ENCODE measurements at places on chromosomes 4 and X. TPM values are rescaled to one million over a fixed set of nuclear protein-coding genes. Genes with fewer than 3 reads are reported as not detected.

GPC4 gene
- 0.26 TPM for total RNA-seq

LINC00632 gene
- 0.53 TPM for total RNA-seq

DAPP1 gene
- total RNA-seq = 31.3 TPM

POU4F2 gene
- total RNA-seq = not detected

SLC26A1 gene
- total RNA-seq = under 0.01 TPM

GRCh38 chr4:123343400-123344041, 53.1 kb upstream of the SPRY1 start:
- DNase-seq = no peak

GRCh38 chr4:101604976-101605375, 185.6 kb upstream of the BANK1 start:
- DNase-seq = no peak

GRCh38 chr4:146243141-146243882, 29.0 kb downstream of the REELD1 start:
- peak; percentile 42 for DNase-seq

DNA sequence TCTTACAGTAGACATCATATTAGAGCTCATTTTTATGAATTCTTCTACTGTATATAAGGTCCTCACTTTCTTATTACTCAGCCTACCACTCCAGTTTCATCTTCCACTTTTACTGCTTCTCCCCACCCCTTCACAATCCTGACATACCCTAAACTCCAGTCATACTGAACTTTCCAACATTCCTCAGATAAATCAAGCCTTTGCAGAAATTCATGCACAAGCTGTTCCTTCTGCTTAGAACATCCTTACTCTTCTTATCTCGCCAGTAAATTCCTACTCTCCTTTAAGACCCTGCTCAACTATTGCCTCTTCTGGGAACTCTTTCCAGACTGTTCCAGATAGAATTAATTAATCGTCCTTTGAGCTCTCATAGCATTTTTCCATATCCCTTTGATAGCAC, 24.8 kb downstream of the RTL9 start:
- DNase-seq = no peak

DNA sequence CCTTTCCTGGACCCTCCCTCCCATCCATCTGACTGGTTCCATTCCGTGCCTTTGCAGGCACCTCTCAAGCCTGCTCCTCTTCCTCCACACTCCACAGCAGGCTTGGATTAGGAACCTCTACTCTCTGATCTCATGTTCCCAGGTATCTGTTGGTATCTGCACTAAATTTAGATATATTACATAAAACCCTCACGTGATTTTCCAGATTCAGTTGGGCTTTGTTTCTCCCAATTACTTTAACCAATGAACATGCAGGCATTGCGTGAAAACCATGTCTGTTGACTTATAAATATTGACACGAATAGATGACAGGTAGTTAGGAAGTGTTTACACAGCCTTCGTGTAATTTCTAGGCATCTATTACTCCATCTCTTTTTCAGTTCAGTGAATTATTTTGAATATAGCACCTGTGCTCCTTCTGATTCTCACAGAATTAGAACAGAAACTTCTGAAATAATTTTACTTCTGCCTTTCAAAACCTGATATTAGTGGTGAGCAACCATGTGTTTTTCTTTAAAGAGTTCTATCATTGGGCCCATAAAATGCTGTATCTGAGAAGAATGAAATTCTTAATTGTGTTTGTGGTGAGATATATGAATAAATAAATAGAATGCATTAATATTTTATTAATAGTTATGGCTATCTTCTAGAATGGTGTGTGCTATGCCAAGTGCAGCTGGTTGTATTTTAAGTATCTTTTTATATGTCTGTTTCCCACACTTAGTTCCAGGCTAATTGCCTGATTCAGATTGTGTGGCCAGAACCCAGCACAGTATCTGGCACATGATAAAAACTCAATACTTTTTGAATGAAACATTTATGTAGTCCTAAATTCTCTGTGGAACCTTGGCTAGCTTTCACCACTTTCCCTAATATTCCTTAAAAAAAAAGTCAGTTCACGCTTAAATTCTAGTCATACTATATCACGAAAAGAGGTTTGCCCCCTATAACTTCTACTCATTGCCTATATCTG, 304.8 kb downstream of the QDPR start:
- DNase-seq = no peak

DNA sequence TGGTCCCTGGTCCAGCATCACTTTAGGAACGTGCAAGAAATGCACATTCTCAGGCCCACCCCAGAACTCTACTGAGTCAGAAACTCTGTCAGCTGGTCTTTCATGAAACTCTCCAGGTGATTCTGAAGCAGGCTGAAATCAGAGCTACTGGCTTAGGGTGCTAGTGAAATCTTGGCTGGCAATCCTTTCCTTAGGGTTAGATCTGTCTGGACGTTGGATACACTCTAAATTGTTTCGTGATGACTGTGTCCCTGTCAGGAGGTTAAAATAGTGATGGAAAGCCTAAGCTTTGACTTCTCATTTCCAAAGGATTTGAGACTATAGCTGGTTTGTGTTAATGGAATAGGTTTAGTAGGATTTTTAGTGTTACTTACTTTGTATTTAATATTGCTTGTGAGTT, 99.1 kb downstream of the ARHGAP10 start:
- peak; percentile 89 for DNase-seq

GRCh38 chrX:11555759-11556158, 110.0 kb downstream of the ARHGAP6 start:
- peak; percentile 34 for DNase-seq

- no peak for DNase-seq
These were observed 1.7 kb upstream of the SLC2A9 start for GRCh38 chr4:10023050-10023419.

DNA sequence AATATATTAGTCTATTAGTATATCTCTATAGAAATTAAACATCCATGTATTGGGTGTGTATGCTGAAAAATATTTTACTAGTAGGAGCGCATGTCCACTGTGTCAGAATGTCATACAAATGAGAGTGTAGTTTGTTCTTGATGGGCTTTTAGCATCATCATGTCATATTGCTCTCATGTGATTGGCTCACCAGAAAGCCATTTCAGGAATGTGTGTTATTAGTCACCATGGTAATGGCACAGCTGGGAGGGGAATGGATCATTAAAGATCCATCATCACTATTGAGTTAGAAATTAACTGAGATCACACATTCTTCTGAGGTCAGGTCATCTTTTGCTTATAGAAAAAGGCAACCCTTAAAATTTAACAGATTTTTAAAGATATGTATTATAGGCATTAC, 77.3 kb downstream of the PHEX start:
- DNase-seq = peak; percentile 79

GRCh38 chr4:165711436-165711835, 161.6 kb upstream of the TLL1 start:
- no peak for DNase-seq

GRCh38 chr4:113383111-113383785, 333.8 kb downstream of the ANK2 start:
- no peak for DNase-seq

- no peak for DNase-seq
These were observed 136.2 kb downstream of the SMIM20 start for GRCh38 chr4:26050212-26050643.

DNA sequence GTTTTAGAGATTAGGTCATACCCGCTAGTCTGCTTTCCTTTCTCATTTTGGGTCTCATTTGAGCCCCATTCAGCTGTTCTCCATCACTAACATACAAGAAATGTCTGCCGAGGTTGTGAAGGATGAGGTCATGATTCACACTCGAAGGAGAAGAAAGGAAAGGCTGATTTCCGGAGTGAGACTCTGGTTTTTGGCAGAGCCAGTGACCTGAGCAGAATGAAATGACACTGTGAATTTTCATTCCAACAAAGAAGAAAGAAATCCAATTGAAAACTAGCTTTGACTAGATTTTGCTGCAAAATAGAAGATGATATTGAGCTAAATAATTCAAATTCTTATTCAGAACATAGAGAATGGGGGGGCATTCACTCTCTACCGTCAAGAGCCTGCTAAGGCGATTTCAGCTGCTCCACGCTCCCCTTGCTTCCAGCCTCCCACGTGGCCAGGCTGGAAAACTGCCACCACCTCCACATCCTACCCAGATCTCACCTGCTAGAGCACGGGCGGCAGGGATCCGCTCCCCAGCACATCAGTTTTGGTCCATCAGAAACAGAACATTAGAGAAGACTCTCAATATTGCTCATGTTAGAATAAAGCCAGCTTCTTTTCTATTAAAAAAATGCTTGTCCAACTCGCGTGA, 39.0 kb downstream of the F11 start:
- no peak for DNase-seq

DNA sequence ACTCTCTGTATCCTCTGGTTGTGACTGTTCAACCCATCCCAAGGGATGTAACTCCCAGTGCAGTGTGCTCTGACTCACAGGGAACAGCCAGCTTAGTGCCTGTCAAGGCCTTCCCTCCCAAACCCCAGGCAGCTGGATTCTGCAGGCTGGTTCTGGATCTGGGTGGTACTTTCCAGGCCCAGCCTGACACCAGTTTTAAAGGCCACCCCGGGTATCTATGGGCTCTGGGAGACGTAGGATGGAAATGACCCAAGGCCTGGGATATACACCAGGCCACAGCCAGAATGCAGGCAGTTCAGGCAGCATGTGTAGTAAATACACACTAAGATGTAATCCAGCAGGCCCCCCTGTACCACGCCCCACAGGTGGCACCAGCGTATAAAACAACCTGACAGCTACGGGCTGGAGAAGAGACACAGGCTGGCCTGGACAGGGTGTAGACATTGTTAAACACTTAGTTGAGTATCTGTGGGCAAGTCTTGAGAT, 64.2 kb downstream of the SPINK2 start:
- DNase-seq = peak; percentile 74

DNA sequence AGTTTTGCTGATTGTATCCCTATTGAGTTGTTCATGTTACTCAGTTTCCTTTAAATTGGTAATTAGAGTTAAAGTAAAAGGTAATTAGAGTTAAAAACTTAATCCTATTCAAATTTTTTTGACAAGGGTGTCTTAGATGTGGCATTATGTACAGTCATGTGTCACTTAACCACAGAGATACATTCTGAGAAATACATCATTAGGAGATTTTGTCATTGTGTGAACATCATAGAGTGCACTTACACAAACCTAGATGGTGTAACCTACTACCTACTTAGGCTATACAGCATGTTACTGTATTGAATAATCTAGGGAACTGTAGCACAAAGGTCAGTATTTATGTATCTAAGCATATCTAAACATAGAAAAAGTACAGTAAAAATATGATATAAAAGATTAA, 39.2 kb downstream of the BEX3 start:
- DNase-seq = no peak
